Mammary epithelial cell (primary cell): ENCODE measurements at places on chromosomes 3 and 15.
A peak's percentile ranks its signal among the peaks of the same experiment; 100 is the strongest.

GRCh38 chr3:11914041-11914440, 67.4 kb upstream of the TAMM41 start:
- no peak for DNase-seq

DNA sequence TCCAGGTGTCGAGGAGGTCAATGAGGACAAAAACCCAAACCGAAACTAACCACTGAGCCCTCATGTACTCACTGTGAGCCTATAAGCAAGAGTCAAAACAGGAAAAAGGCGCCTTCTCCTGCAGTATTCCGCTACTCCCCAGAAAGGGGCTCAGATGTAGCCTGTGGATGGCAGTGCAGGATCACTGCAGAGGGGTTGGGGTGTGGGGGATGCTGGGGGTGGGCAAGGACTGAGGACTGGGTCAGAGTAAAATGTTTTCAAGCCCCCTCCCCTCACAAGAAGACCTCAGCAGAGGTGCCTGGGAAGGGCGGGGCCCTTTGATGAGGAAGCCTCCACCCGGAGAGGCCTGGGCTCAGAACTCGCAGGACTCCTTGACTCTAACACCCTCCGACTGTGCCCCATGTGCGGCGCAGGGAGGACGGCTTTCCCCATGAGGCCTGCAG, 170.1 kb downstream of the OSBPL10 start:
- no peak for DNase-seq

GRCh38 chr3:29255854-29256696, 24.8 kb upstream of the RBMS3 start:
- peak; percentile 33 for DNase-seq

DNA sequence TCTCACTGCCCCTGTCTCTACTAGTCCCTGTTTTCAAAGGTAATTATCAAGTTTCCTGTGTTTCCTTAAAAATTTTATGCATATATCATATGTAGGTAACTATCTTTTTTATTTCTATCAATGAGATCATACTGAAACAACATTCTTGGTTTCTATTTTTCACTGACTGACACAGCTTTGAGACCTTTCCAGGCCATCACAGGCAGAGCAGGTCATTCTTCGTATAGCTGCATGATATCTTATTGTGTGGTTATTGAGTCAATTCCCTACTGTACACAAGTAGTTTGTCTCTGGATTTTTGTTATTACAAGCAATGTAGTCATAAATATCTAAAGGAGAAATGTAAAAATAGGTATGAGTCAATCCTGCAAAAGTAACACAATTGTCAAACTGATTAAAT, 169.6 kb downstream of the CFAP20DC start:
- DNase-seq = peak; percentile 77

DNA sequence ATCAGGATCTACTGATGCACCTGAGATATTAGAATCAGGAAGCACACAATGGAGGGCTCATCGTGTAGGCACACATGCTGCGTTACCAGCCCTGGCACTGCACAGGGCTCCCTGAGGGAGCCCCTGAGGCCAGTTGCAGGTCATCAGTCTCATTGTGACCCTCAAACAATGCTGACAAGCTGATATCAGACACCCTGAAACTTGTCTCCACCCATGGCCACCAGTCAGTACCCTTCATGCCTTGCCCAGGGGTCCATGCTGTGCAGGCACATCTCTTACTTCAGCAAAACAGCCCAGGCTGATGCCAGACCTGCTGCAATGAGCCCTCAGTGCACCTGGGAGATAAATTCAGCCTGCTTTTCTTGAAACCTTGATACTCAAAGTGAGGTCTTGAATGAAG, 59.5 kb upstream of the SLC6A11 start:
- DNase-seq = no peak

DNA sequence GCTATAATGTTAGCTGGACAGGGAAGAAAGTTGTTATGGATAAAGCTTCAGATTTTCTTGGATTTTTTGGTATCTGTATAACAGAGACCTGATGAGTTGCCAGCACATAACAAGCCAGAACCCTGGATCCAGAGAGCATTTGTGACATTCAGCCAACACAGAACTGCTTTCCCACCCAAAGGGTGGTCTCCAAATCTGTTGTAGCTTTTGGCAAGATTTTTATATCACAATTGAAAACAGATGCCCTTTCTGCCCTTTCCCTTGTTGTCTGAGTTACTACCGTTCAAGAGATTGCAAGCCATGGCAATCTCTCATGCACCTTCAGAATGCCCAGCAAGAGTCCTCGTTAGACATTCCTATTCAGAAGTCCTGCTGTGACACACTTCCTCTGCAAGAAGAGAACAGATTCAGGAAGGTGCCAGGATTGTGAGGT, 107.6 kb upstream of the FGF7 start:
- no peak for DNase-seq

- DNase-seq = no peak
These were observed 63.8 kb upstream of the CGNL1 start for GRCh38 chr15:57312318-57313133.

GRCh38 chr3:108736821-108737220, 20.4 kb downstream of the RETNLB start:
- peak; percentile 9 for DNase-seq

- DNase-seq = no peak
These were observed 4.2 kb downstream of the CAPN3 start for GRCh38 chr15:42363487-42363886.
